ENCODE measurements at places on chromosomes 2 and 18.

GRCh38 chr2:36455011-36455410 lies 99.4 kb downstream of the CRIM1 start:
- DNase-seq, result no peak

DNA sequence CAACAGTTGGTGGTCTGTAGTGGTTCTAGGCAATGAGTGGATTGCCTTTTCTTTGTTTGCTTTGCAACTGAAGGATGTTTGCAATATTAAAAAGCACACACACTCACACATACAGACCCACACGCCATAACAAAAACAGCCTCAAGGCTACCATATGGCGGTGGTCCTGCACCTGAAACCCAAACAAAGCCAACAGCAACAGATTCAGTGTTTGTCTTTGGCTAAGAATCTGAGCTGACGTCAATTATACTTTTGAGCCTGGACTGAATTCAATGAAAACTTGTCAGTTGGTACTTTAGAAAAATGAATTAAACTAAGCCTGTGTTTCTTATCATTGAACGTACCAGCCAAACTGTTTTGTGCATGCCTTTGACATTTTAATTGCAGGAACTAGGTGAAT lies 65.0 kb upstream of the NYAP2 start:
- no peak for DNase-seq

DNA sequence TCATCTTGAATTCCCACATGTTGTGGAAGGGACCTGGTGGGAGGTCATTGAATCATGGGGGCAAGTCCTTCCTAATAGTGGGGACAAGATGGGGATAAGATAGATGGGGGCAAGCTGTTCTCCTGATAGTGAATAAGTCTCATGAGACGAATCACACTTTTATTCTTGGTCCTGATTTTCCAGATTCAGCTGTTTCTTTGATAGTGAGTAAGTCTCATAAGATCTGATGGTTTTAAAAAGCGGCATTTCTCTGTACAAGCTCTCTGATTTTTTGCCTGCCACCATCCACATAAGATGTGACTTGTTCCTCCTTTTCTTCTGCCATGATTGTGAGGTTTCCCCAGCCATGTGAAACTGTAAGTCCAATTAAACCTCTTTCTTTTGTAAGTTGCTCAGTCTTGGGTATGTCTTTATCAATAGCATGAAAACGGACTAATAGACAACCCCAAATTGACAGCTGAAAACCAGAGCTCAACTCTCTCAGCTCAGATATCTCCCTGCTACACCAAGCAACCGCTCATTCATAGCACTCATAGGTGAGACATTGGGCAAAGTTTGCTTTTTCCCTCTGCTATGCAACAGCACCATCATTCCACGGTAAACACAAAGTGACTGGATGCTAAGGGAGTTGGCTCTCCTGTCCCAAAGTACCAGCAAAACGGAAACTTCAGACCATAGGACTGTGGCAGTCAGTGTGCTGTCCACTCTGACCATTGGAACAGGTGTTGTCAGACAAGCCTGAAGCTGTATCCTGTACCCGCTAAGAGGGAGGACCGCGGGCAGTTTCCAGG lies 44.9 kb upstream of the TBC1D8 start:
- no peak for DNase-seq

DNA sequence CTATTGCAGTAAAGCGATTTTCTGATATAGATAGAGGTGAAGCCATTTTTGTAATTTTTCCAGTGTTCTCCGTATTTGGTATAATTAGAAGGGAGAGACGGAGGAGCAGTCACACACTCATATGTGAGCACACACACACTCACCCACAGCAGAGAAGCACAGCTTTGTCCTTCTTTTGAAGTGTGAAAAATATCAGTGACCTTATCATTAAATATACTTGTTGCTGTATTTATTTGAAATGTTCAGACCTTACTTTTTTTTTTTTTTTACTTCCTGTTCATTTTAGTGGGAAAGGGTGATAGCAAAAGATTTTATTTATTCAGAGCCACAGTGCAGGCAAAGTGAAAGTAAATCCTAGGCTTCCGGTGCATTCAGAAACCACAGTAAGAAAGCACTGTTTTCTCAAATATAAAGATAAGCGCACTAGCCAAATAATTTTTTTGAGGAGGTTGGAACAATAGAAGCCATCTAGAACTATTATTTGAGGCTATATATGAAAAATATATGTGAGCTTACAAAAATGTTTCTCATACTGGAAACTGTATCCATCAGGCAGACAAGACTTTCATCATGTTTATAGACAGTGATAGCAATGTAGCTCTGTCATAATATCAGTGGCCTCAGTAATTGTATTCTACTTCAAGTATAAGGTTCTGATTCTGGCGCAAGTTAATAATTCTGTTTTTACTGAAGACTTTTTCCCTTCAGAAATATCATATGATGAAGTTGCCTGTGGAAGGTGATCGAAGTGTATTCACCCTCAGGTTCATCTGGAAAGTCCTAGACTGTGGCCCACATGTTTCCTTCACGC lies 37.2 kb downstream of the TSHZ1 start:
- no peak for DNase-seq

DNA sequence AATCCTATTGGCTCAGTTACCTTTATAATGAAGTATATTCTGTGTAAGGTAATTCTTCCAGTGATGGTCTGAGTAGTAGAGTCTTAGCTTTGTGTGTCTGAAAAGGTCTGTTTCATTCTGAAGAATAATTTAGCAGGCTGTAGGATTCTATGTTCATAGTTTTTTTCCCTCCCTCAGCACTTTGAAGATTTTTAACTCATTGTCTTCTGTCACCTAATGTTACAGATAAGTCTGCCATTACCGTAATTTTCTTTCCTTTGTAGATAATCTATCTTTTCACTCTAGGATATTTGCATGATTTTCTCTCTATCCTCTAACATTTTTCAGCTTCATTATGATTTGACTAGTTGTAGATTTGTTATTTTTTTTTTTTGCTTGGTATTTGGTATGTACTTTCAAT lies 22.7 kb downstream of the INSIG2 start:
- DNase-seq, result no peak

- DNase-seq, result no peak
These were observed 826.7 kb upstream of the ACVR2A start for GRCh38 chr2:147017951-147018645.

GRCh38 chr2:3596901-3597417 lies 2.0 kb downstream of the COLEC11 start:
- DNase-seq, result no peak

DNA sequence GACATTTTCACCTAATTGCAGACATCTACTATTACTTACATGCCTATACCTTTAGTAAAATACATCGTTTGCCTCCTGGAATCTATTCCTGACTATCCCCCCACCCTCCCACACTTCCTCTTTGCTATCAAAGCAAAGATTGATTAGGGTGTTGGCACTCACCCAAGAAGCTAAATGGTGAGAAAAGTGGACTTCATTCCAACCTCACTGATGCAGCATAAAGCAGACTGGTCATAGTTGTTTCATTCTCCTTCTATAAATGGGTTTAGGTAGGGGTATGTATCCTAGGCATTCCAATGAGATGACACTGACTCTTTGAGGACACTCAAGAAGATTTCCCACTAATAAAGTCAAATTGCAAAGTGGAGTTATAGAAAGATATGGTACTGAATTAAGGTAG lies 97.4 kb downstream of the LRP1B start:
- no peak for DNase-seq

DNA sequence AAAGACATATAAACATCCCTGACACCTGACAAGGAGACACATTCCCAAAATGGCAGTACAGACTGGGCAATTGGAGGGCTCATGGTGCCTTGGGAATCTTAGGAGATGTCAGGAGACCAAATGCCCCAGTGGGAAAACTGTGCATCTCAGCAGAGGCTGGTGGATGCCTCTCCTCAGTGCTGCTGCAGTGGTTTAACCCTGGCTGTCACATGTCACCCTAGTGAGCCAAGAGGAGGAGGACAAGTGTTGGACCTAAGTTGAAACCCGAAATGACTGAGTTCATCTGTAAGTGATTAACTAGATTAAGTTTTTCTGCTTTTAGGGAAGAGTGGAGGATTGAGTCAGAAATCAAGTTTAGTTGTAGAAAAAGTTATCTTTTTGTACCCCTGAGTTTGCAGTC lies 5.2 kb upstream of the NAGK start:
- no peak for DNase-seq

DNA sequence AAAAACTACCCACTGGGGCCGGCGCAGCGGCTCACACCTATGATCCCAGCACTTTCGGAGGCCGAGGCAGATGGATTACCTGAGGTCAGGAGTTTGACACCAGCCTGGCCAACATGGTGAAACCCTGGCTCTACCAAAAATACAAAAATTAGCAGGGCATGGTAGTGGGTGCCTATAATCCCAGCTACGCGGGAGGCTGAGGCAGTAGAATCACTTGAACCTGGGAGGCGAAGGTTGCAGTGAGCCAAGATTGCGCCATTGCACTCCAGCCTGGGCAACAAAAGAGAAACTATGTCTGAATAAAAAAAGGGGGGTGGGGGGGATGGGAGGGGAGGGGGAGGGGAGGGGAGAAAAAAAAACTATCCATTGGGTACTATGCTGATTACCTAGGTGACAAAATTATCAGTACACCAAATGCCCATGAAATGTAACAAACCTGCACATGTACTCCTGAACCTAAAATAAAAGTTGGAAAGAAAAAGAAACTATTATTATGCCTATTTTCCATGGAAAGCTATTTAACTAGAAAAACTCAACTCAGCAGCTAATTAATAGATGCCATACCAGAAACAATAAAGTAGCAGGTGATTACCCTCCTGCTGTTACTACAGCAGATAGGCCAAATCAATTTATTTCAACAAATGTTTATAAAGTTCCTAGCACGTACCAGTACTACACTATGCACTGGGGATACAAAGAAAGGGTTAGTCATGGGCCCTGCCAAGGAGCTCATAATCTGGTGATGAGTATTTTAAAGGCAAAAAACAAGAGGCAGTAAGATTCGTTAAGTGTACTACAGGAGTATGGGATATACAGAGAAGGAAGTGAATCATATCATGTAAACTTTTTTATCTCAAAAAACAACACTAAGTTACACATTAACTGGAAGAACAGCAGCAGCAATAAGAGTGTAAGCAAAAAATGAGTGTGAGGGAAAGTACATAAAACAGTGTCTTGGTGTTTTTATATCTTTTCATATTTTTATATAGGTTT lies 112.8 kb upstream of the SLC39A10 start:
- DNase-seq, result no peak

DNA sequence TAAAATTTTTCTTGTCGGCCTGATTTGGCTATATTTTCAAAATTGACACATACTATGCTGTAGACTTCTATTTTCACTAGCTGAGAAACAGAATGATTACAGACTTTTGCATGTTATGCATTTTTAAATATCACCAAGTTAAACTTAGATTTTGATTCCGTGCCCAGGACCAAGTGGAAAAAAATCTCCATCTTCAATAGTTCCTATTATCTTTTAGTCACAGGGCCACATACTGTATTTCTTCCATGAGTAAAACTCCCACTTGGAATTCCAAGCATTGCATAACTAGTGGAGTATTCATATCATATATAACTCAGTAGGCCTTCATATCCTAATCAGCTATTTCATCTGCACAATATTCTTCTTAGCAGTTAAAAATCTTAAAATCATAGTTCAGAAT lies 470.9 kb downstream of the ARHGAP15 start:
- DNase-seq, result no peak

DNA sequence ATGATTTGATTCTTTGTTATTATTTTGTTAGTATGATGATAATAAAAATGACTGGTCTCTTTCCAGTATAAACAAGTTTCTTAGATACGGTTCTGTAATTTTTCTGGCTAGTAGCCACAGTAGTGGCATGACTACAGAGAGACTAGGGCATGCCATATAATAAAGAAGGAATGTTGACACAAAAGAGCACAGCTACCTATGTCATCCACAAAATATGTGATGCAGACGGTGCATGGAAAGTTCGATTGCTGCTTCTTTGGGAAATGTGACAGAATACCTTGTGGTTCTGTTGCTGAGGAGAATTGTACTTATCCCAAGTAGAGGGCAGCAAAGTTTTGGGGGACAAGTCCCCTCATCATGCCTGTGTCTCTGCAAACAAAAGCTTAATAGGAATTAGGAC lies 26.1 kb upstream of the SETBP1 start:
- no peak for DNase-seq

DNA sequence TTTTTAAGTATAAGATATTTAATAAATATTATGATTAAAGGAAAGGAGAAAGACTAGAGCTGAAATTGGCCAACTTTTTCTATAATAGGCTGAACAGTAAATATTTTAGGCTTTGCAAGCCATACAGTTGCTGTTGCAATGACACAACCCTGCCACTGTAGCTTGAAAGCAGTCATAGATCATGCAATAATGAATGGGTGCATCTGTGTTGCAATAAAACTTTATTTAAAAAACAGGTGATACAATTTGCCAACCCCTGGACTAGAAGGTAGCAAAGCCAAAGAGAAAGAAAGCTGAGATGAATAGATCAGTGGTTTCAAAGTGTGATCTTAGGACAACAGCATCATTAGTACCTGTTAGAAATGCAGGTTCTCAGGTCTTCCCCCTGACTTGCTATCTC lies 219.1 kb downstream of the SETBP1 start:
- DNase-seq, result no peak

GRCh38 chr2:203959672-203960071 lies 23.1 kb downstream of the ICOS start:
- no peak for DNase-seq

DNA sequence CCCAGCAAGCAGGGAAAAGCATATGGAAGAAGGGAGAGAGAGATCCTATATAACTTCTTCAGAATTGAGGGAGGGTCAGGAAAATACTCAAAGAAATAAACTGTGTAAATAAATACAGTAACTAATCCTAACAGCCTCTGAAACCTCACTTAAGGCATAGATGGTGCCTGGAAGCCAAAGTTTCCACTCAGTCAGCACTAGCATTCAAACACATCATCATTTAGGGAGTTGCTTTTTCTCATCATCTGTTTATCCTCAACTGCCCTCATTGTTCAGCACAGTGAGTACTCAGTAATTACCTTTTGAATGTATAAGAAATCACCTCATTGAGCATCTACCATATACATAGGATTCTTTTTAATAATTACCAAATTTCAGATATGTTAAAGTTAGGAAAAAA lies 262.9 kb downstream of the C1D start:
- no peak for DNase-seq

DNA sequence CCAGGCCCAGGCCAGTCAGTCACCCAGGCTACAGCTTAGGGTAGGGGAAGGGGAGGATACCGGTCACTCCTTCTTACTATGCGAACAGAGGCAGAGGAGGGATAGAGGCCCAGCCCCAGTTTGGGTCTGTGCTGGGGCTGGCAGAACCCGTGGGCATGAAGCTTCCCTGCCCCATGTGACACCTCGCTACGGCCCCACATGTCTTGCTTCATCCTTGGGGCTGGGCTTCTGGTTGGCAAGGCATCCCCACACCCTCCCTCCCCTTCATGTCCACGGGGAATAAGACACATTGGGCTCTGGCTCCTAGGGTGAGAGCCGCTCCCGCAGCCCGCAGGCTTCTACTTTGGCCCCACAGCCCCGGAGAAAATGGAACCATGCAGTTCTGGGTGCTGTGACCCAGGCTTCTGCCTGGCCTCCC lies 32.4 kb downstream of the HS1BP3 start:
- no peak for DNase-seq

Measured in activated CD4-positive, alpha-beta T cell treated with anti-CD3 and anti-CD28 coated beads, Interleukin-2, amount 50 U/mL, for 48 hours (primary cell).